ENCODE measurements at places on chromosomes 5 and 9.
A peak's percentile ranks its signal among the peaks of the same experiment; 100 is the strongest.

DNA sequence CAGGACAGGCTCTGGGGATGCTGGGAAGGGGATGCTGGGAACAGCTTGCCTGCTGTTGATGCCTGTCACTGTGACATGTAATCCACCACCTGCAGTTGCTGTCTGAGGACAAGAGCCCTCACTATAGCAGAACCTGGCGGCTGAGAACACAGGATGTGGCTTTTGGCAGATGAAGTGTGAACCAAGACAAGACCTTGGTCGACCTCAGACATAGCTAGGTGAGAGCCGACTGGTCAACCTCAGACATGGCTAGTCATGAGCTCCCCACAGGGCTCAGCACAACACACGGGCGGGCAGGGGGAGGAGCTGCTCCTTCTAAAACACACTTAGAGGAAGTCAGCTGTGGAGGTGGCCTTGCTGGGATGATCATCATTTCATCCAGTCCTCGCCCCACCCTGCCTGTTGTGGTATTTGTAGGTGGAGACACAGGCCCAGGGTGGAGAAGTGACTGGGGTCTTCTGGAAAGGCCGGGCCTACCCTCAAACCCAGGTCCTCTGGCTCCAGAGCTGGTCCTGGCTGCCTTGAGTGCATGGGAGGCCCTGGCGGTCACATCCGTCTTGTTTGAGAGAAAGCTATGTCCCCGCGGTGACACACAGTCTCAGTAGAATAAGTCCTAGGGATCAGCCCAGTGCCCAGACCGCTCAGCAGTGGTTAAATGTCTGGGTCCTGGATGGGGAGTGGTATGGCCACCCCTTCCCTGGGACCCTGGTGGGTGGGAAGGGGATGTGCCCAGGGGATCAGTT is 6.1 kb downstream of the SUSD3 start:
- peak; percentile 93 for DNase-seq

- peak; percentile 18 for DNase-seq
Observed at GRCh38 chr5:16552666-16553343, 64.0 kb downstream of the RETREG1 start.

DNA sequence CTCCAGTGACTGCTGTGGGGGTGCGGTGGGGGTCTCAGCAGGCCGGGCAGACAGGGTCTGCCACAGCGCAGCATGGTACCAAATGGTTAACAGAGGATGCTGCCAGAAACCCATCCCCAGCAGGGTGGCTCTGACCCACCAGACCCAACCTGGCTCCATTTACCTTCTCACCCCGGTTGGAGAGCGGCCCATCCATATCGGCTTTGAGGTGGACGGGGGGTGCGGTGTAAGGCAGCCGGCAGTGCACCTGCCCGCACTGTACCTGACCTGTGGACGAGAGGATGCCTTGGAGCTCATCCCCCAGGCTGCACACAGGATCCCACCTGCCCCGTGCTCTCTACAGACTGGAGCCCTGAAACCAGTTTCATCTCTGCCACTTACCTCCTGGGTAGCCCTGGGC is 19.3 kb downstream of the LHX6 start:
- no peak for DNase-seq

- no peak for DNase-seq
Observed at GRCh38 chr5:17217493-17218352, at the start of gene BASP1. TSS of gene BASP1 (plus strand) at chr5:17217631. CDS start at chr5:17275217, 57,586 bp downstream.

GRCh38 chr9:90830977-90831376 is 29.4 kb downstream of the SYK start:
- DNase-seq, result no peak

- no peak for DNase-seq
Observed at GRCh38 chr9:12822111-12822510, 47.3 kb downstream of the LURAP1L start.

DNA sequence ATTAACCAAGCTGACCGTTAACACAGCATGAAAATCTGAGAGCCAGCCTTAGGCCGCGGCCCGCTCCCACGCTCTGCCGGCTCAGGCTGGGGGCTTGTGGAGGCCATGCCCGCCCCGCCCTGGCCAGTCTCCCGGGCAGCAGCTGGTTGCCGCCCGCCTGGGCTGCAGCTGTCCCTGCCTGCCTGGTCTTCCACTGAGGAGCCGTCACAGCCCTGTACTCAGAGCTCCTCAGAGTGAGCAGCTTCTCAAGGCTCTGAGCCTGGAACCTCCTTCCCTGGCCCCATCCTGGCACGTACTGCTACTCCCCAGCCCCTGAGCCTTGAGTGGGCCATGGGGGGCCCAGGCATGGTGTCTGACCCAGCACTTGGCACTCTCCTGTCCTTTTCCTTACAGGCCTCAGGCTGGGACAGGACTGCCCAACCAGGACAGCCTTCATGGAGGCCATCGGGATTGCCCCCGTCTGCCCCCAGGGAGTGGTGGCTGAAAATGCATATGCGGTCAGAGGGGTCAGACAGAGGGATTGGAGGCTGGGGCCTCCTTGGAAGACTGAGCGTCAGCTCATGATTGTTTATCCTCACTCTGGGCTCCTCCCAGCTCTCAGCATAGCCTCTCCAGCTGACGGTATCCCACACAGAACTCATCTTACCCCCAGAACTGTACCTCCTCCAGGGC is 11.9 kb downstream of the FGFR4 start:
- no peak for DNase-seq

DNA sequence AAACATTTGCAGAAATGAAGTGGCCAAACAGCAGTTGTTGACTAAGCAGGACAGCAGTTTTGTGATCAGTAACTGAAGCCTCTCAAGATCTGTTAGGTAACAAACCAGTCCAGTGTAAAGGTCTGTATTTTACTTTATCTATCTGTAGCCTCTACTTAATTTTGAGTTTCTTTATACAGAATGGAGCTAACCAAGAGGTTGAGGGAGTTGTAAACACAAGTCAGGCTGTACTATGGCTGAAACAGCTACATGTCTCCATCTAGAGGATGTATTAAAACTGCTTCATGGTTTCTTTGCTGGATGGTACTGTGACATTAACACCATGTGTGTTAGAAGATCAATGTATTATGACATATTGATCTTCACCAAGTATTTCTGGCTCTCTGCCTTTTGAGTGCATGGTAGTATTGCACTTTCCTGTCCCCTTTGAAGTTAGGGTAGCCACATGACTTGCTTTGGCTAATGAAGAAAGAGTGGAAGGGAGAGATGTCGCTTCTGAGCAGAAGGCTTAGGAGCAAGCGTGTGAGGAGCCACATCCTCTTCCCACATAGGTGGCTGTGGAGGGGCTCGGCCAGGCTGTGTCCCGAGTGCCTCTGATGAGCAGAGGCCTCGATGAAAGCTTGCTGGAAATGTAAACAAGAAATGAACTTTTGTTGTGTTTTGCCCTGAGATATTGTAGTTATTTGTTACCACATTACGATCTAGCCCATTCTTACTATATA is 105.6 kb upstream of the PCA3 start:
- DNase-seq, result no peak
